ENCODE measurements at places on chromosomes 13 and 19.

- no peak for DNase-seq
These were observed 127.2 kb upstream of the SOX1 start for GRCh38 chr13:111939666-111940278.

DNA sequence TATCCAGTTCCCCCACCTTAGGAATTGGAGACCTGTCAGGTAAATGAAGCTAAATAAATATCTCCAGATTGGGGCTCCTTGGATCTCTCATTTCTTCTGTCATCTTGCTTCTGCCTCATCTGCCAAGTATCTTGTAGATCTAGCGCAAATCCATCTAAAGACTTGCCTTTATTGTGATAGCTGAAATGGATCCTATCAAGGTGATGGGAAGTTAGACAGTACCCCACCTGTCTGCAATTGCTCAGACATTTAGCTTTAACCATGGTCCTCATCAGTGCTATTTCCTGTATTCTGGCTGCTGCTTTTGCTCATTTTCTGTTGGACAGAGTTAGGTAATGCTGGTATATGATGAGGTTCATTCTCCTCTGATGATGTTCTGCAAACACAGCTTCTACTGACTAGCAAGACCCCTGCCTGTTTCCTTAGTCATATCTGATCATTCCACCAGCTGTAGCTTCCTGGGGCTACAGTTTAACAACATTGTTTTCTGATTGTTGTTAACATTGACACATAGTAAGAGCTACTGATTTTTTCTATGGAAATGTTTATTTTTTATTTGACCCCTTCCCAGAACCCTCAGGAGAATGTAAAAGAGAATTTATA, 340.0 kb downstream of the DCT start:
- DNase-seq: no peak

- no peak for DNase-seq
These were observed 25.2 kb downstream of the ZNRF4 start for GRCh38 chr19:5480427-5480836.

GRCh38 chr19:36113425-36113824, 1.2 kb downstream of the POLR2I start:
- no peak for DNase-seq

GRCh38 chr13:20489185-20489820, 36.4 kb downstream of the CRYL1 start:
- no peak for DNase-seq

GRCh38 chr19:16607819-16608218, 20.2 kb downstream of the MED26 start:
- no peak for DNase-seq

GRCh38 chr13:53341144-53341510, 312.5 kb downstream of the OLFM4 start:
- no peak for DNase-seq

DNA sequence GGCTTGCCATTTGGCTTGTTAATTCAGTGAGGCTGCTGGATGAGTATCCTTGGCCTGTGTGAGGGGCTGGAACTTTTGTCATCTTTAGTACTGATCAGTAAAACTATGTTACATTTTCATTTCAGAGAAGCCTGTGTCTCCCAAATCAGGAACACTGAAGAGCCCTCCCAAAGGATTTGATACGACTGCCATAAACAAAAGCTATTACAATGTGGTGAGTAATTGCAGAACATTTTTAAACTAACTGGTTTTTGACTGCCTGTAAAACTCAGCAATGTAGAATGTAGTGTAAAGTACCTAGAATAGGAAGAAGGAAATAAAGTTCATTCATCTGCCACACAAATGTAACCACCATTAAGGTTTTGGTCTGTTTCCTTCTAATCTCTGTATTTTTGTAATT, 87.4 kb upstream of the TEX29 start:
- DNase-seq: no peak

- no peak for DNase-seq
These were observed 37.4 kb downstream of the CEBPG start for GRCh38 chr19:33410915-33411401.

DNA sequence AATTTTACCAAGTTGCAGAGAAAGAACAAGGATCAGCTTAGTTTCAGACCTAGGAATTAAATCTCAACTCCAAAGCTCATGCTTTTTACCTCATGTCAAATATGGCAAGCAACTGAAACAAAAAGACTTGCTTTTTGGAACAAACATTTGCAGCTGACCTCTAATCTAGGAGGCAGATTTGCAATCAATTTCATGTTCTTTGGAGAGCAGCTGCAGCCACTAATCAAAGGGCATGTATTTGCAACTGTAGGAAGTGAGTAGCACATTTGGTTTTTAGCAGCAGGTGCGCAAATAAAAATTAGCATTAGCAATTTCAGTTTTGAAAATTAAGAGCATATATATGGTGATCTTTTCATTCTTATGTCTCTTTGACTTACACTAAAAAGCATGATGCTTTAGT, 459.3 kb upstream of the SLC10A2 start:
- DNase-seq: no peak

DNA sequence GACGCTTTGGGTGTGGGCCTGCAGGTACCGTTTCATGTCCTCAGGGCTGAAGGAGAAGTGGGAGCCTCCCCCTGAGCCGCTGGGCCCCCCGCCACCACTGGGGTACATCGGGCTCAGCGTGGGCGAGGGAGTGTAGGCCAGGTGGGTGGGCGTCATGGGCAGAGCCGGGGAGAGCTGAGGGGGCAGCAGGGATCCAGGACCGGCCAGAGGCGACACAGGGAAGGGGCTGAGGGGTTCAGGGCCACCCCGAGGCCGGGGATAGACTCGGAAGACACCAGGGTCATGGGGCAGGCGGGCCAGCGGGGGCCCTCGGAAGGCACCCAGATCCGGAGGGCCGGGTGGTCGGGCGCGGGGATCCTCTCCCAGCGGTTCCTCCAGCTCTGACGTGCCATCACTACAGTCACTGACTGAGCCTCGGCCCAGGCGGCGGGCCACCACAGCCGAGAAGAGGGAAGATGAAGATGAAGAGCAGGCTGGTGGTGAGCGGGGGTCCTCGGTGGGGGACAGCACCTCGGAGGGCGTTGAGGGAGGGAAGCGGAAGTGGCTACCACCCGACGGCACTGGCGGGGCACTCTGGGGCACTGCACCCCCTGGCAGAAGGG, 5.7 kb downstream of the ERF start:
- no peak for DNase-seq

- no peak for DNase-seq
These were observed 4.4 kb downstream of the TNFRSF19 start for GRCh38 chr13:23574421-23575145.

GRCh38 chr13:73231471-73231870, 172.7 kb downstream of the KLF5 start:
- no peak for DNase-seq

- no peak for DNase-seq
These were observed 278.1 kb downstream of the DNAJC15 start for GRCh38 chr13:43301346-43301969.

- DNase-seq: peak; percentile 61
These were observed at the start of gene NEK3 for GRCh38 chr13:52159159-52159982. TSS of gene NEK3 (minus strand) at chr13:52159597. CDS start at chr13:52156191, 3,406 bp downstream.

DNA sequence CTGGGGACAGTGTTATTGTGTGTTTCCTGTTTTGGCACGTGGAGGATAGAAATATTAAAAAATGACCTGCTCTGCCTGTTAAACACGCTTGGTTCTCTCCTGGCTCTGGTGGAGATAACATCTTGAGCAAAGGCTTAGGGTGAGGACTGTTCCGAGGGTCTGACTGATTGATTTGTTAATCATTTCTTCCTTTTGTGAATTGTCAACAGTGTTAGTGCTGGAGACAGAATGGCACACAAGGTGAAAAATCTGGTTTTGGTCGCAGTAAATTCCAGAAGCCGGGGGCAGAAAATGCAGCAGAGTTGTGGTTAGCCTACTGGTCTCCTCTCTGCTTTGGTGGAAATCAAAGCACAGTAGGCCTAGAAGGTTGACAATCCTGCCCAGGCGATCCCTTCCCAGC, 163.6 kb downstream of the FGF9 start:
- DNase-seq: no peak

DNA sequence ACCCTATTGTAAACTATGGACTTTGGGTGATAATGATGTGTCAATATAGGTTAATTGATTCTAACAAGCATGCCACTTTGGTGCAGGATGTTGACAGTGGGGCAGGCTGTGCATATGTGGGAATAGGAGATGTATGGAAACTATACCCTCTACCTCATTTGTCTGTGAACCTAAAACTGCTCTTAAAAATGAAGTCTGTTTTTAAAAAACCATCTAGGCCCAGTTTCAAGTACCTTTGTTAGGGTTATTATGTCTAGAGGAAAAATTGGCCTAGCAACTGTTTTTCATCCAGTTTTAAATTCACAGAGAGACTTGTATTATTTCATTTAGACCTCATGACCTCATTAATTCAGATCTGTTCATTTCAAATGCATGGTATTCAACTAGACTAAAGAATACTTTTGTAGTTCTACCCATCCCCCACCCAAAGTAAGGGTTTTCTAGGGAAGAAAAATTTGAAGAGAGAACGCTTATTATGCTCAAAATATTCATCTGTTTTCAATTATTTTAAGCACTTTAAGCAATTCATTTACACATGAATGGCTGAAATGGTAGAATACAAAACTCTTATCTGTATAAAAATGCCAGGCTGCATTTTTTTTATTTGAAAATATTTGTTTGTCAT, 1781.9 kb upstream of the MIR17HG start:
- no peak for DNase-seq

- no peak for DNase-seq
These were observed 2.0 kb upstream of the CEBPA start for GRCh38 chr19:33304371-33304759.

GRCh38 chr19:19026299-19026971, 6.9 kb downstream of the SUGP2 start:
- no peak for DNase-seq

GRCh38 chr19:53333066-53333462, 485 bp upstream of the ZNF845 start:
- no peak for DNase-seq

DNA sequence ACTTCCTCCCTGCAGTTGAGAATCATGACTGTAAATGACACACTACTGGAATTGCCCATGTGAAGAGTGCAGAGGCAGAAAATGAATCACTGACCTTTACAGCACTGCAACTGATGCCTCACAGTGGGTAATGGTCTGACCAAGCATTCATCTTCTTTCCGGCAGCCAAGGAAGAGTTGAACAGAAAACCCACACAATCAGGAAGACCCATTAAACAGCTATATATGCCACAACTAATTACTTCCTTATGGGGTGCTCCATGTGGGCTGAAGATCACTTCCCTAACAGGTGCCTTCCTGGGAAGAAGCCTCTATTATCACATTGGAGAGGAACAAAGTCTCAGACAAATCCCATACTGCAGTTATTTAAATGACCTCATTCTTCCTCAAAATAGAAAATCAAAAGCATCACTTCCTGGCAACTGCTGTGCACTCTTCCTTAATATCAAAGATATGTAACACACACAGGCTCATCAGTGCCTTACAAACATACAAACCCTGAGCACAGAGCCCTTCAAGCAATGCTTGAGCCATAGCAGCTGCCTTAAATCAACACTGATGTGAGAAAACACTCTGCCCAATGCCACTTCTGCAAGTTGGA, 45.8 kb downstream of the RUBCNL start:
- no peak for DNase-seq

GRCh38 chr13:85261757-85262346, 537.4 kb downstream of the SLITRK6 start:
- DNase-seq: no peak

- no peak for DNase-seq
These were observed 18.0 kb downstream of the MAP4K1 start for GRCh38 chr19:38599722-38600121.

DNA sequence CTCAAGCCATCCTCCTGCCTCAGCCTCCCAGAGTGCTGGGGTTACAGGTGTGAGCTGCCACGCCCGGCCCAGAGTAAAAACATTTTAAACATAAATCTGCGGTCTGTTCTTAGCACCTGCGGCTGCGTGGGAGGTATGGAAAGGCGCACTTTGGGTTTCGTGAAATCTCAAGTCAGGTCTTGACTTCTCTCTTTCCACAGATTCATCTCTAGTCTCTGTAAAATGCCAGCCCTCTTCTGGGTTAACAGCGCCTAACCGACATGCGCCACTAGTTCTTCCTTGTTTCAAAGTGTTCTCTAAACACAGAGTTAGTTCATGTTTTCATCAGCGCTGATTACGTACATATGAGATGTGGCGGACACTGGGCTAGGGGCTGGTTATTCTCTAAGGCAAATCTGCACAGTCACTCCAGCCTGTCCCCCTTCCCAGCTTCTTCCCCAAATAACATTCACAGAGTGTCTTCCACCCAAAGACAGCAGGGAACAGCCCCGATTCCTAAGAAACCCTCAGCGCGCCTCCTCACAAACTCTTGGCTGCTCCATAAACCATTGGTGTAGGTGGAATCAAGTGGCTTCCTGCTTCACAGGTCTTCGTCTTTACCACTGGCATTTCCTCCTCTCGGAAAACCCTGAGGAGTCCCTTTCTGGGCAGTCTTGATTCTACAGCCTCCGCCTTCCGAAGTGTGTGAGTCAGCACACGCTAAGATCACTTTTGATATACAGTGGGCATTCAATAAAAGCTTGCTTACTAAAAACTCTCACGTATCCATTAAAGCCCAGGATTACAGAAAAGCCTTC, 1.4 kb downstream of the PARP4 start:
- DNase-seq: no peak

DNA sequence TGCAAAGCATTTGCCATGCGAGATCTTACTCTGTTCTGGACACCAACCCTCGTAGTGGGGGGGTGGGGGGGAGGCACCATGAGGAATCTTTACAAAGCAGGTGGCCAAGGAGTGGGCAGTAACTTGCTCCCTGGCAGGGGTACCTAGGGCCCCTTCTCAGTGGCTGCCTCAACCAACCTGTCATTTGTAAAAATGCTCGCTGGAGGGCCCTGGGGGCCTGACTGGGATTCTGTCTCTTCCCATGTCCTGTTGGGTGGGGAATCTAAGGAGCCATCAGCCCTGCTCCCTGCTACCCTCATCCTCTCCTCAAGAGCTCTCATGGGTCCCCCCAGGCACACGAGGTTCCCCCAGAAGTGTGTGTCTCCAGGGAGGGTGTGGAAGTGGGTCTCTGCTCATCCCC, 1.5 kb downstream of the KCNN1 start:
- DNase-seq: no peak
